Vein endothelial cell (primary cell): ENCODE measurements at places on chromosomes 4 and X. TPM values are rescaled to one million over a fixed set of nuclear protein-coding genes. Genes with fewer than 3 reads are reported as not detected.

The ALG13 gene
- 46.5 and 51.3 TPM in 2 replicates for total RNA-seq

The TFDP3 gene
- total RNA-seq: not detected in 2 replicates

The IQCM gene
- total RNA-seq: not detected in 2 replicates

The CT45A2 gene
- total RNA-seq: not detected in 2 replicates

The PABPC1L2B gene
- not detected in 2 replicates for total RNA-seq

The ARHGAP36 gene
- 0.10 TPM in 1 of 2 replicates, not detected in the other for total RNA-seq

The TEX11 gene
- total RNA-seq: not detected in 2 replicates

The GUCY1A1 gene
- 10.2 and 13.1 TPM in 2 replicates for total RNA-seq

The TSPAN6 gene
- 41.9 and 63.0 TPM in 2 replicates for total RNA-seq

The RHOXF2B gene
- total RNA-seq: 1.3 TPM in 1 of 2 replicates, not detected in the other

The ANKRD17 gene
- total RNA-seq: 71.2 and 83.6 TPM in 2 replicates

The TMEM255A gene
- not detected in 2 replicates for total RNA-seq

The PLAC8 gene
- 1.3 and 2.5 TPM in 2 replicates for total RNA-seq

The PGAM4 gene
- total RNA-seq: not detected in 2 replicates

The MAGEA8 gene
- total RNA-seq: not detected in 2 replicates

The ABLIM2 gene
- total RNA-seq: 1.3 and 1.5 TPM in 2 replicates

The RASSF6 gene
- not detected in 2 replicates for total RNA-seq

The FGD1 gene
- total RNA-seq: 6.0 and 8.8 TPM in 2 replicates

The USP26 gene
- total RNA-seq: not detected in 2 replicates

The FAM236C gene
- total RNA-seq: not detected in 2 replicates

The CNGA1 gene
- not detected in 2 replicates for total RNA-seq

The TEC gene
- 0.65 and 1.1 TPM in 2 replicates for total RNA-seq

The EPGN gene
- 0.29 and 0.65 TPM in 2 replicates for total RNA-seq

The RAB41 gene
- total RNA-seq: not detected in 2 replicates

The ZNF41 gene
- total RNA-seq: 10.4 and 10.5 TPM in 2 replicates

The CLIC2 gene
- 10.8 and 16.8 TPM in 2 replicates for total RNA-seq

The ZNF732 gene
- total RNA-seq: 0.65 and 1.7 TPM in 2 replicates

The SHROOM4 gene
- 63.4 and 69.4 TPM in 2 replicates for total RNA-seq

The HMX1 gene
- not detected in 2 replicates for total RNA-seq

The MAGEC2 gene
- not detected in 2 replicates for total RNA-seq

The KIAA1210 gene
- not detected in 2 replicates for total RNA-seq

The WDR17 gene
- total RNA-seq: under 0.01 and 0.19 TPM in 2 replicates

The RNF128 gene
- total RNA-seq: 0.38 TPM in 1 of 2 replicates, not detected in the other

The TCEANC gene
- total RNA-seq: 1.3 and 2.2 TPM in 2 replicates

The MAGEA11 gene
- not detected in 2 replicates for total RNA-seq

The DDX53 gene
- not detected in 2 replicates for total RNA-seq

The TMPRSS11F gene
- total RNA-seq: not detected in 2 replicates

The FGFBP2 gene
- total RNA-seq: not detected in 2 replicates

The CPZ gene
- total RNA-seq: 0.10 TPM in 1 of 2 replicates, not detected in the other

The MBNL3 gene
- 0.98 and 3.5 TPM in 2 replicates for total RNA-seq

The SPANXN3 gene
- not detected in 2 replicates for total RNA-seq
